ENCODE measurements at places on chromosomes 3 and 15.

GRCh38 chr15:47934342-47934741, 186.4 kb upstream of the SLC24A5 start:
- DNase-seq = no peak

DNA sequence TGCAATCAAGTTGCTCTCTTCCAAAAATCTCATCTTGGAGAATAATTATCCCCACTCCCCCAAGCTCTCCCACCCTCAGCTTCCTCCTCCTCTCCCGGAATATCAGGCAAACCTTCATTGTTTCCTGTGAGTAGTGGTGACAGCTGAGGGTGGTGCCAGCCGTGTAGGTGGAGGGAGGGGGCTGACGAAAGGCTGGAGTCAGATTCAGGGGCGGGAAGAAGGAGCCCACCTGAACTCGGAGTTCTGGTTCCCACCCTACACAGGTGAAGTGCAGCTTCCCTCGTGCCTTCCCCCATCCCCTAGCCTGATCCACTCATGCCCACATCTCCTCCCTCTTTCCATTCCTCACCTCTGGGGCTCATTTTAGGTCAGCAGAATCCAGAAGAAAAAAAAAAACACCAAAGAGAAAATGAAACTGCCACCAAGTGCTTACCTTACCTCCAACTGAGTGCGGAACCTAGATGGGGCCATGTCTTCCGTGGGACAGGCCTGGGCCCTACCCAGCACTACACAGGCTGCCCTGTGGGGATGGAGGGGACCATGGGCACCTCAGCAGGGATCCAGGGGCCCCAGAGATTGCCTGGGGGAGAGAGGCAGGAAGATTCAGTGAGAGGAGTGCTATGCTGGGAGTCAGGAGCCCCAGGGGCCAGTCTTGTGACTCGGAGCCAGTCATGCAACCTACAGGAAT, 81.3 kb downstream of the ADCY5 start:
- DNase-seq = no peak

DNA sequence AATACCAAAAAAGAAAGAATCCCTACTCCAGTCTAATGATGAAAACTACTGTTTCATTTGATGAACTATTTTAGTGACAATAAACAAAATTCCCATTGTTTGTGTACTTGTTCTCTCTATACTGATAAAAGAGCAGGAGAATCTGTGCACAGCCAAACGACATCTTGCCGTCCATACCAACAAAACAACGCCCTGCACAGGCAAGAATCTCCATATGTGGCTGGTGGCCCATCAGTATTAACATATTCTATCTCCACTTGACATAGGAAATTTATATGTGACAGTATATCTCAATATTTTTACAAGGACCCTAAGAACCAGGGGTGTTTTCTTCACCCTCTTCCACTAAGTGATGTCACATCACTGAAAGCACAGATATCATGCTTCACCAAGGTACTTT, 279.5 kb downstream of the ULK4 start:
- DNase-seq = no peak

DNA sequence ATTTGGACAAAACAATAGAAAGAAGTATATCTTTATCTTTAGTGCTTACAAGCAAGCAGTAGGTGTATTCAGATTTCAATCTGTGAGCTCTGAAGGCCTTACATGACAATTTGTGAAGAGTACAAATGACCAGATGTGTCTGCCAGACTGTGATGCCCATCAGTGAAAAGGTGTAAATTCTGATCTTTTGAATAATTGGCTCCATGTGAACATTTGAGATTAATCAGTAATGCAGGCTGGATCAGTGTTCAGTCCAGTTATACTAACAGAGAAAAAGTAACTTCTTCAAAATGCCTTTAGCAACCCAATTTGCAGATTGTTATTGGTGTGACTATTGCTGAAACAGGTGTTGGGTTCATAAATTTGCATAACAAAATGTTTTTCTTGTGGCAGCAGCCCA, 5.2 kb downstream of the IQCH start:
- DNase-seq = no peak

DNA sequence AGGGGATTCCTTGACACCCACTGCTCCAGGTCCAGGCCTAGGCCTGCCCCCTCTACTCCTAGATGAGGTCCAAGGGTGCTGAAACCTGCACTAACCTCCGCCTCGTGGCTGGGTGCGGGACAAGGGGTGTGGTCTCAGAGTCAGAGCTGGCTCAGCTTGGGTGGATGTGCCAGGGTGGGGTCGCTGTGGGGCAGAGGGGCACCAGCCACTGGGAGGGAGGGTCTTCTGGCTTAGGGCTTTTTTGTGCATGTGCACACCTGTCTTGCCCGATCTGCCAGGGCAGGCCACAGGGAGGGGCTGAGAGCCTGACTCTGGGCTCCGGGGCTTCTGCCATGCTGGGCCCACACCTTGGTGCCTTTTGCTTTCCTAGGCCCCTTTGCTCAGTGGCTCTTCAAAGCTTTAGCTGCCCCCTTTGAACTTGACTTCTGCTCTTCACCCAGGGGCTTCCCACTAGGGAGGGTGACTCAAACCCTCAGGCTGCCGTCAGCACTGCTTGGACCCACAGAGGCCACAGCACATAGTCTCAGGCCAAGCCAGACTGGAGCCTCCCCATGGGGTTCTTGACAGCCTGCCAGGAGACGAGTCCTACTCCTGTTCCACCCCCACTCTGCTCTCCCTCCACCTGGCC, 73.0 kb downstream of the KLF13 start:
- no peak for DNase-seq

GRCh38 chr3:197833930-197834715, 43.1 kb downstream of the LRCH3 start:
- no peak for DNase-seq

- DNase-seq = no peak
These were observed 6.4 kb upstream of the FAM219B start for GRCh38 chr15:74913041-74913440.

DNA sequence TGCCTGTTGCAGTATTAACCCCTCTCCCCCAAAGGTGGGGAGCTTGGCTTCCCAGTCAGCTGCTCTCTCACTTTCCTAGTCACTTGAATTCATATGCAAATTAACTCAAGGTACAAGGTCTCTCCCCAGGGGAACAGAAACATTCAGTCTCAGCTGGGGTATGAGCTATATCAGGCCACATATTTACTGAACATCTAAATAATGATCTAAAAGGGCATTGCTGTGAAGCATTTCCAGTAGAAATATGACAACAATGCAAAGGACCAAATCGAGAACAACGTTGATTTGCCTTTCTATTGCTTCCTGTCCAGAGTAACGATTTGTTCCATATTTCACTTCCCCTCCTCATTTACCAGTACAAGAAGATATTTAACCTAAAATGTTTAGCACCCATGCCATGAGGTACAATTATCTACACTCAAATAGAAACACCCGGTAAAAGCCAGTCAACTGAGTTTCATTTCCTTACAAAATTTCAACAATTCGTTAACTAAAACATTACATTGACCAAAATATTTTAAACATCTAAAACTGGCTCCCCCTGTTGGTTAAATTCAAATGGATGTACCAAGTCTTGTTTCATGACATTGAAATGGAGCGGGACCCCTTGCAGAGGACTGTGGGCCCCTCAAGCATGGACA, 36.5 kb upstream of the KLHL6 start:
- DNase-seq = no peak

DNA sequence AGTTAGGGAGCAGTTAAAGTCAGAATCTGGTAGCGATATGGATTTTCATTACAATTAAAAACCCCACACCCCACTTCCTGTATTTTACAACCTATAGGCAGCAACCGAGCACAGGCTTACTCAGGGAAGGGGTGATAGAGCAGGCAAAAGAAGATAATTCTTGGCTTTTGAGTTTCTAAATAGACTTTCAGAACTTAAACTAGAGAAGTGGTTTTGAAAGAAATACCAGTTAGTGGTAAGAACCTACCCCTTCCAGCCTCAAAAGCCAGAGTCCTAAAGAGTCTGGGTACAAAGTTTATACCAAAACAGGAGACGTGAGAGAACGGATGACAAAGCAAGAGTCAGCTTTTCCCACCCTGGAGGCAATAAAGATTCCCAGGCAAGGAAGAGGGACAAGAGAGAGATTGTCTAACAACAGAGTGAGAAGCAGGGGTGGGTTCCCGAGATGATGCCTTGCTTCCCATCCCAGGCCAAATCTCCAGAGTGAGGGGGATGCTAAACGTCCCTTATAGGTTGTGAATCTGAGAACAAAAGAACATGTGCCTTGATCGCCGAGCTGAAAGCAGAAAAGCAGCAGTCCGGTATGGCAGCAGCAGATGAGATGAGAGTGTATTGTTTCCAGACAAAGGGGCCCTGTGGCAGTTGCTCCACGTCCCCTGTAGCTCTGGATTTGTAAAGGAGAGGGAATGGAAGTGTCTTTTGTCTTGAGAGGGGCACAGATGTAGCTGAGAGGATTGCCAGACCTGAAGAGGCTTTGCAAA, 36.8 kb downstream of the KLHL6 start:
- DNase-seq = no peak

GRCh38 chr3:193589129-193589528, 3.9 kb upstream of the OPA1 start:
- DNase-seq = no peak

DNA sequence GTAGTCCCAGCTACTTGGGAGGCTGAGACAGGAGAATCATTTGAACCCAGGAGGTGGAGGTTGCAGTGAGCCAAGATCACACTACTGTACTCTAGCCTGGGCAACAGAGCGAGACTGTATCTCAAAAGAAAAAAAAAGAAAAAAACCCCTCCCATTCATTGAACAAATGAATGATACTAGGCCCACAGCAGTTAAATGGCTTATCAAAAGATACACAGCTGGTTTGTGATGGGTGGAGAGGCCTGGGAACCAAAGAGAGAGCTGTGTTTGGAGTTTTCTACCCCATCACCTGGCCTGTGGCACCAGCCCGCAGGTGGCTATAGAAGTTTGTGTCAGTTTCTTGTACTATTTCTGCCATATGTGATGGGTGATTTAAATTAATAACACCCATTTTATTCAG, 43.1 kb upstream of the LCTL start:
- no peak for DNase-seq

DNA sequence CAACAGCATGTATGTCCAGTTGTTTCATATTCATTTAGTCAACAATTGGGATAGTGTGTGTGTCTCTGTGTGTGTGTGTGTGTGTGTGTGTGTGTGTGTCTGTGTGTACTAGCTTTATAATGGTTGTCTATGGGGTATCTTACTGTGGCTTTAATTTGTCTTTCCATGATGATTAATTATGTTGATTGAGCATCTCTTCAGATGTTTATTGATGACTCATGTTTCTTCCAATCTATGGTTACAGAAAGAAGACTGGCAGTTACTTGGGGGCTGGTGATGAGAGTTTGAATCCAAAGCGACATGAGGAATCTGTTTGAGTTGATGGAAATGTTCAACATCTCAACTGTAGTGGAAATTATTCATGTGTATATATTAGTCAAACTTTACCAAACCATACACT, 440.1 kb downstream of the ZNF385D start:
- no peak for DNase-seq

DNA sequence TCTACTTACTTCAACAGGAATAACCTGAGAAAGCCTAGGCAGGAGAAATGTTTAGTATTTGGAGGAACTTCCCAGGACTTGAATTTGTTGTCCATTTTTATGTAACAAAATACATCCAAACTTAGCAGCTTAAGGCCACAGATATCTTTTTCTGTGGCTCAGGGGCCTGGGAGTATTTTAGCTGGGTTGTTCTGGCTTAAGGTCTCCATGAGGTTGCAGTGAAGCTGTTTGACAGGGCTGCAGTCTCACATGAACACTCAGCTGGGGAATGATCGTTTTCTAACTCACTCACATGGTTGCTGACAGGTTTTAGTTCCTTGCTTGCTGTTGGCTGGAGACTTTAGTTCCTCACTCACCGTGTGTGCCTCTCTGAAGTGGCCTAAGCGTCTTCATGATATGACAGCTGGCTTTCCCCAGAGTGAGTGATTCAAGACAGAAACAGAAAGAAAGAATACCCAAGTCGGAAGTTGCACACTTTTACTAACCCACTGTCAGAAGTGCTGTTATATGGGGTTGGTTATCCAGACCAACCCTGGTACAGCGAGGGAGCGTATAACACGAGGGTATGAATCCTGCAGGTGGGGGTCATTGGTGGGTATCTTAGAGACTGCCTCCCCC, 229.7 kb upstream of the TBL1XR1 start:
- no peak for DNase-seq

DNA sequence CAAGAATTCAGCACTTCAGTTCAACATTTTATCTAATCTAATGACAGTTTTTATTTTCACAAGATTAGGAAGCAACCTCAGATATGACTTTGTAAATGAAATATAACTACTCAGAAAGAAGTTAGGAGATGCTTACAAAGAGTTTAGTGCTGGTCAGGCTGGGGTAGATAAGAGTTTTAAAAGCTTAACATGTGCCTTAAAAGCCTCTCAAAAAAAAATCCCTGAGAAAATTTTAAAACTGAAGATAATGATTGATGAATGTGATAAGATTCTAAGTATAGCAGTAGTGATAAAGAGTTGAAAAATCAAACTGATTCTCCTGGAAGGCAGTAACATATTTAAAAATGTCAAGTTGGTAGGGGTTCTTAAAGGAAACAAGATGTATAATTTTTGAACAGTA, 478.2 kb downstream of the NLGN1 start:
- no peak for DNase-seq

DNA sequence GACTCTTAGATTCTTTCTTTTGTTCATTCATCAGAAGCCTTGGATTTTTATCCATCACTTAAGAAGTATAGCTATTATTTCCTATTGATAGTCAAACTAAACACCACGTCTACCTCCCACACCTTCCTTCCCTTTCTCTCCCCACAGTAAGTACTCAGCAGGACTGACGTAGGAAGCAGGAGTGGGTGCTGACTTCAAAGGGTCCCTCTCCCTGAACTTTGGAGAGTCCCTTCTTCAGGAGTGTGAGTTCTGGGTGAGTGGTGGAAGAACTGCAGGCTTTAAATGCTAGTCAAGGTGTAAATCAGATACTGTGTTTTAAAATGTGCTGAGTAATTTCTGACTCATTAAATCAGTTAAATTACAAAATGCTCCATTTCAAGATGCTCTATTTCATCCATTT, 126.5 kb upstream of the BFSP2 start:
- no peak for DNase-seq

DNA sequence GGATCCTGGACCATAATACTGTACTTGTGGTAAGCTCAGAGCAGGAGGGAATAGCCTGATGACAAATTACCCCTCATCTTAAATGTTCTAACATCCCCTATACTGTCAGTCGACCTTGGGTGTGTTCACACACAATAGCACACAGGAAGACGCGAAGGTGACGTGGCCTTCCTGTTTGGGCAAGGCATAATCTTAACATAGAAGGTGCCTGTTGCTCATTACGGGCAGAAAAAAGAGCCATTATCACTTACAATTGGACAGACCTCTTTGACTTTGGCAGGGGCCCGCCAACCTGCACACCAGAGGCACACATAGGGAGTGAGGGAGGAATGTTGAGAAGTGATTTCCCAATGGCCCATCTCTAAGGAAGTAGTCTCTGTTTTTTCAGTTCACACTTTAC, 144.2 kb downstream of the ANO10 start:
- no peak for DNase-seq

- DNase-seq = no peak
These were observed 130.9 kb downstream of the ASB7 start for GRCh38 chr15:100733101-100733842.

All from cortex of kidney (tissue), 1 donor.